Pons (tissue), 1 donor: ENCODE measurements at places on chromosomes 2 and 18.

DNA sequence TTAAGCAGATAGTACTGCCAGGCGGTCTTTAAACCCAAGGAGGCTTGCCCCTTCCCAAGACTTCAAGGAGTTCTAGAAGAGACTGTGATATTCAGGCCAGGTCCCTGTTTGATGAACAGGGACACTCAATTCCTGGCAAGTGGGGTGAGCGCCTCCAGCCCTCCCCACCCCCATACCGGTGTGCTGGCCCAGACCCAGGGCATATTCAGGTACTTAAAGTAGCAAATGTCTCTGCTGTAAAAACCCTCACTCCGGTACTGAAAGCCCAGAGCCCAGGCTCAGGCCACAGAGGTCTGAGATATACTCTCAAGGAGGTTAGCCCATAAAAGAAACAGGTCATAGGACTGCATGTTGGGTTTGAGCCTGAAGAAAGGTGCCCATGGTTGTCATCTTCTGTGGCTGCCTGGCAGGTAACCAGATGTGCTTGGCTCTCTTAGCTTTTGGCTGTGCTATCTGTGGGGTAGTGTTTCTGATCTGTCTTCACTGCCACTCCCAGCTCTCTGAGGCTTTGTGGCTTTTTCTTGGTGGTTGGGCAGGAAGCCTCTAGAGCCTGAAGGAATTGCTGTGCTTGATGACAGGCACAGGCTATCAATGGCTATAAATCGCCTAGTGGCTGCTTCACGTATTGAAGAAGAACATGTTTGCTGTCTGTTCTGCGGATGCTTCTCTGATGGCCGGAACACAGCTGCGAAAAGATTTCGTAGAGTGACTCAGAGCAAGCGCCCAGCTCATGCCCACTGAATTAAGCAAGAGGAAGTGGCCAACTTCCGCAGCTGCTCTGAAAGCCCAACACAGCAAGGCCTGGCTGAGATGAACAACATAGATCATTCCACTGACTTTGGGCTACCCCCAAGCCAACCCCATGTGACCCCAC, 63.3 kb upstream of the ALPP start:
- peak; percentile 83 for DNase-seq

GRCh38 chr2:167048829-167049228, 160.5 kb downstream of the XIRP2 start:
- DNase-seq = no peak

GRCh38 chr2:179965291-179966258, 41.5 kb downstream of the CWC22 start:
- DNase-seq = no peak

GRCh38 chr2:173968551-173968950, 3.4 kb upstream of the SP3 start:
- no peak for DNase-seq

- DNase-seq = no peak
Observed at GRCh38 chr2:207801259-207801658, 31.6 kb upstream of the FZD5 start.

DNA sequence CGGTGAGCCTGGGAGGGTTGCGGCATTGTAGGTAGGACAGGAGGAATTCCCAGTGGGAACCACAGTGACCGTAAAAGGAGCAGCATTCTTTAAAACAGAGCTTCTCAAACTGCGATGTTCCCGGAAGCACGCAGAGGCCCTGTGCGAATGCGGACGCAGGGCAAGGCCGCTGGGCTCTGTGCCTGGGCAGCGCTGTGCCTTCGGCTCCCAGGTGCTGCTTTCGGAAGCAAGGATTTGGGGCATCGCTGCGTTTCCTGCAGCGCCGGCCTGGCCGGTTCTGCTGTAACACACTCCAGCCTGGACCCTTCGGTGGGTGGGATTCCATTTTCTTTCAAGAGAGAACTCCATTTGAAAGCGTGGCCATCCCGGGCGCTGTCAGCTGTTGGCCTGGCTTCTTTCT, 118.6 kb downstream of the PTGR3 start:
- no peak for DNase-seq

GRCh38 chr2:37642907-37643729, 28.3 kb downstream of the CDC42EP3 start:
- DNase-seq = no peak

GRCh38 chr2:72964146-72964525, 46.8 kb downstream of the EMX1 start:
- DNase-seq = no peak

DNA sequence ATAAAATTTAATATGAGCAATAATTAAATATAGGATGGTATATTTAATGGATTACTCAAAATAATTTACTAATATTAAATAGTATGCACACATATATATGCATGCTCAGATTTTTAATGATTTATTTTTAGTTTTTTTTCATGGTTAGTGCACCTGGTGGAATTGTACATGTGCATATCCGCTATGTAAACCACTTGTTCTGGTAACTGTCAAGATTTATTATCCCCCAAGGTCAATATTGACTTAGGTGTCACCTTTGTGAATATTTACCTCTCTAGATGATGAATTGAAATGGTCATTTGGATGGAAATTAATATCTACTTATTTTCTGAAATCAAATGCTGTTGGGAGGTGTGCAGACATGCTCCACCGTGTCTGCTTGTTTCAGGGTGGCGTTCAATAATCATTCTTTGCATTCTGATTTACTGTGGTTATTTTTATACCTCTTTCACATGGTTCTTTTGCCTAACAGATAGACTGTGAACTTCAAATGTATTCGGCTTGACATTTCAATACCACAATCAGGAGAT, 14.7 kb downstream of the CNTNAP5 start:
- DNase-seq = no peak
